GM12892 (cell line): ENCODE measurements at places on chromosomes 3 and 15.
A peak's percentile ranks its signal among the peaks of the same experiment; 100 is the strongest.

DNA sequence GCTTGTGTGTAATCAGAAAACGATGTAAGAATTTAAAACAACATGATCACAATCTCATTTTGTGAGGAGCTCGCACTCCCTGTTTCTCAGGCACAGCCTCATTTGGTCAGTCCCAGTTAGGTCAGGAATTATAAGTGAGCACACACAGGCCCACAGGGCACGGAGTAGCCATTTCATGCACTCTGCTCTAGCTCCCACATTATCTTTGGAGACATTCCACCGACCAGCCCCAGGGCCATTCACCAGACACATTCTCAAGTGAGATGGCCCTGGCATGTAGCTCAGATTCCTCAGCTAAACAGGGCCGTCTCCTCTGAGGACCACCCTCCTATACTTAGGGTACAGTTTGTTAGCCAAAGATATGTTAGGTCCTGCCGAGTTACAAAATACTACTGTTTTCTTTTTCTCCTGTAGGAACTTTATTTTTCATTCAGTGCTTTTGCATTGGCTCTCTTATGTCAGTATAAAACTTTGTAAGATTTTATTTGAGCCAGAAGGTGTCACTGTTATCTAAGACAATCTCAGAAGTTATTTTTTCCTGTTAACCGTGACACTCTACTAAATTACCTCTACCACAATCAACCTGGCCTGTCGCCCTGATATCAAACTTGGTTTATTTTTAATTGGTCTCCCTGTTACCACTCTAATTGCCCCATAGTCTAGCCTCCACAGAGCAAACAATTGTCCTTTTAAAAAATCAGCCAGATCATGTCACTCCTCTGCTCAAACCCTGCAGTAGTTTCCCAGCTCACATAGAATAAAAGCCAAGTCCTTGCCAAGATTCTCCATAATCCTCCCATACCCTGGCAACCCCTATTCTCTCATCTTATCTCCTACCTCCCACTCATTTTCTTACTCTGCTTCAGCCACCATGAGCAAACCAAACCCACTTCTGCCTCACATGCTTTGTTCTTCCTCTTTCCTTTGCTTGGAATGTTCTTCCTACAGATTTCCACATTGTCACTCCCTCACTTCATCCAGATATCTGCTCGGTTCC, 105.7 kb downstream of the PPP2R3A start:
- no peak for DNase-seq

GRCh38 chr15:67957435-67958132, 96.5 kb upstream of the PIAS1 start:
- DNase-seq = no peak

DNA sequence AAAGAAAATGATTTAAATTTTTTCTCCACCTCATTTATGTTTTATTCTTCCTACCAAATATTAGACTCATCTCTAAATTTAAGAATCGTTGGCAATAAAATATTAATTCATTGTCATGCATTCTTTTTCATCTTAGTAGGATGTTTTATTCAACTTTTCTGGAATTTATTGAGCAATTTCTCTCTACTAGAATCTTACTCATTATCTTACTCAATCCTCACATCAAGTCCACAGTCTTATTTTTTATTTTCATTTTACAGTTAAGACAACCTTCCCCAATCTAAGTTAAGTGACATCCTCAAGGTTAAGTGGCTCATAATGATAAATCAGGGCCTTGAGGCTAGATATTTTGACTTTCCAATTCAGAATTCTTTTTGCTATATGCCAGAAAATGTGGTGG, 15.9 kb upstream of the ALDH1A2 start:
- DNase-seq = no peak

DNA sequence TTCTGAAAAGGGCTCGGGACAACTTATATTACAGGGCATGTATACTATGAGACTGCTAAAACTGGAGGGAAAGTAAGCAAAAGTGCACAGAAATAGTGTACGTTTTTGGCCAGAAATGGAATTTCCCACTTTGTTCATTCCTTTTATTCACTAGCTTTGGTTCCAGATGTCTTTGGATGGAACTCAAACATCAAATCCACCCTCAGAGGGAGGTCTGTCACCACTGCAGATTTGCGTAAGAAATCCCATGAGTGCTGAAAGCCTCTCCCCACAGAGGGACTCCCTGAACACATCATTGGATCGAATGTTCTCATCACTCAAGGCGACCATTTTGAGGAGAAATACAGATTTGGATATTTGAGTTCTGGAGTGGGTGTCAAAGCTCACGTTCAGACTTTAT, 71.6 kb downstream of the FEM1B start:
- DNase-seq = no peak

DNA sequence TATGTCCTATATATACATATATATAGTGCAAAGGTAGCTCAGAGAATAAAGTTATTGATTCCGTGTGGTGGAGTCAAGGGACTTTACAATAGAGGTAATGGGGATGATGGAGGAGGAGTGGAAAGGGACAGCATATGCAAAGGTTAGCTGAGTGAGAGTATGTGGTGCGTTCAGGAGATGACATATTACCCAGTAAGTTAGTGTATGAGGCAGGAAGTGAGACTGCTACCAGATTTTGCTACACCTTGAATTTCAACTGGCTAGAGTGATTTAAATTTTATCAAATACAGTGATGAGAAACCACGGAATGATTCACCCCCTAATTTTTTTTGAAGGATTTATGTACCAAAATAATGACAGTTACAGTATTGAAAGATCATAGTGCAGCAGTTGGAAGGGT, 2.8 kb downstream of the ACTL6A start:
- DNase-seq = peak; percentile 8

GRCh38 chr3:57877116-57877515, 121.0 kb downstream of the SLMAP start:
- DNase-seq = no peak

DNA sequence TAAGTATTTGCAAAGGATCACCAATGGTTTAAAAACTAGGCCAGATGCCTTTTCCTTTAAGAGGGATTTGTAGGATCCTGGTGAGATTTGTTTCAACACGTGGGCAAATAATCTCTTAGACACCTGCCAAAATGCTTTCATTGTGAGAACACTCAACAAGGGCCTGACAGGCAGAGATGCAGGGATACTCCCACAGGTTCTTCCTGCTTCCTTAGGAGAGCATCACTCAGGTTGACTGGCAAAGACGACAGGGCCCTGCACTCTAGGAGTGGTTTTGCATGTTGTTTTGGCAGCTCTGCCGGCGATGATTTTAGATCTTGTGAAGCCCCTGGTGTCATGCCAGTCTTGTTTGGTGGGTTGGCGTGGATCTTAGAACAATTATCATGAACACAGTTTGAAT, 184.5 kb downstream of the NR1D2 start:
- DNase-seq = no peak

- DNase-seq = no peak
Measured at GRCh38 chr3:106582151-106582550, 713.3 kb upstream of the CBLB start.

GRCh38 chr3:179452176-179452564, 900 bp upstream of the GNB4 start:
- DNase-seq = no peak

DNA sequence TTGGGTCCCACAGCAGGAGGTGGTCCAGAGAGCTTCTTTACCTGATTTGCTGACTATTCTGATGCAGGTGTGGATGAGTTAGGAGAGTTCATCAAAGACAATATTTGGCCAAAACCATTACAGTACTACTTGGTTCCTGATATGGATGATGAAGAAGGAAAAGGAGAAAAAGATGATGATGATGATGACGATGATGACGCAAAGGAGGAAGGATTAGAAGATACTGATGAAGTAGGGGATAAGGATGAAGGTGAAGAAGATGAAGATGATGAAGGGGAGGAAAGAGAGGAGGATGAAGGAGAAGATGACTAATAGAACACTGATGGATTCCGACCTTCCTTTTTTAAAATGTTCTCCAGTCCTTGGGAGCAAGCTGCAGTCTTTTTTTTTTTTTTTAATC, 148.7 kb downstream of the GBE1 start:
- DNase-seq = no peak

GRCh38 chr3:179067839-179068238, 3.8 kb downstream of the ZMAT3 start:
- DNase-seq = no peak

GRCh38 chr15:27059610-27060202, 88.7 kb downstream of the GABRG3 start:
- DNase-seq = no peak

GRCh38 chr15:55827204-55827603, 84.3 kb upstream of the PRTG start:
- DNase-seq = no peak

- no peak for DNase-seq
Measured at GRCh38 chr3:149792452-149793270, at the start of gene ANKUB1. ANKUB1 (minus strand) TSS chr3:149792554; CDS start chr3:149792366, 188 bp downstream.

DNA sequence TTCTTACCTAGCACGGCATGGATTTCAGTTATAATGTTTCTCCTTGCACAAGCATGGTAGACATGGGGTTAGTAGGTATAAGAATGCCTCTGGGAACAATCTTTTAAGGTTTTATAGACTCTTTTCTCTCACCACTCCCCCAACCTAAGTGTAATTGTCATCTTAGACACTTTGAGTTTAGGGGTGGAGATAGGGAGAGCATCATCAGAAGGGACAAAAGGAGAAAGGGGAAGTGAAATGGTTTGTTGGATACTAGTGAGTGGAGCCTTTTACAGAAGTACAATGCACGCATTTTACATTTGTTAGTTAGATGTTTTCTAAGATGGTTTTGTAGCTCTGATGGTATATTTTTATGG, 189.2 kb downstream of the TP63 start:
- no peak for DNase-seq

GRCh38 chr3:105730801-105731354, 137.9 kb downstream of the CBLB start:
- DNase-seq = no peak

DNA sequence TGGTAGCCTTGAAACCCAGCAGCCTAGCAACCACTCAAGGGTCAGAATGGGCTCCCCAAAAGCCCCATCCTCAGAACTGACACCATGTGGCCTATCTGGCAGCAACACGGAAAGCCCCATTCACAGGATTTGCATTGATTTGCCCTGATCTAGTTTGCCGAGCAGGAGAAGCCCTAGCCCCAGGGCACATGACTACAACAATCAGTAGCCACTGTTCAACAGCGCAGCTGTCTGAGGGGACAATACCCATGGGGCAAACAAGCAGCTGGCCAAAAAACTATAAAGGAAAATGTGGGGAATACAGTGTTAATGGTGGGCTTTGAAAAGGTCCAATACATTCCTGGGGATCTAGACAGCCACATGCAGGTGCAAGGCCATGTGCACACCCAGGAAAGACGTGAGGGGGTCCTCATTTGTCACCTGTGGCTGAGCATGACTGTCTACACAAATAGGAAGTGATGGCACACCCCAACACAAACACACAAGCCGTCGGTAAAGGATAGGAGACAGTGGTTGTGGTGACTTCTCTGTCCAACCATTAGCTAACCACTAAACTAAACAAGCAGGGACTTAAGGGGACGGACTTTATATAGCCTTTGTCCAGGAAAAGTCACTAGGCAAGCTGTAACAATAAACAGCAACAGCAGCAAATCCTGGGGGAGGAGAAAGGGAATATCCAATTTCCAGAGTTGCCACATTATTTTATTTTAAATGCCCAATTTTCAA, 113.7 kb downstream of the LRIG1 start:
- DNase-seq = no peak

- DNase-seq = no peak
Measured at GRCh38 chr3:71345429-71346040, 238.0 kb downstream of the FOXP1 start.

DNA sequence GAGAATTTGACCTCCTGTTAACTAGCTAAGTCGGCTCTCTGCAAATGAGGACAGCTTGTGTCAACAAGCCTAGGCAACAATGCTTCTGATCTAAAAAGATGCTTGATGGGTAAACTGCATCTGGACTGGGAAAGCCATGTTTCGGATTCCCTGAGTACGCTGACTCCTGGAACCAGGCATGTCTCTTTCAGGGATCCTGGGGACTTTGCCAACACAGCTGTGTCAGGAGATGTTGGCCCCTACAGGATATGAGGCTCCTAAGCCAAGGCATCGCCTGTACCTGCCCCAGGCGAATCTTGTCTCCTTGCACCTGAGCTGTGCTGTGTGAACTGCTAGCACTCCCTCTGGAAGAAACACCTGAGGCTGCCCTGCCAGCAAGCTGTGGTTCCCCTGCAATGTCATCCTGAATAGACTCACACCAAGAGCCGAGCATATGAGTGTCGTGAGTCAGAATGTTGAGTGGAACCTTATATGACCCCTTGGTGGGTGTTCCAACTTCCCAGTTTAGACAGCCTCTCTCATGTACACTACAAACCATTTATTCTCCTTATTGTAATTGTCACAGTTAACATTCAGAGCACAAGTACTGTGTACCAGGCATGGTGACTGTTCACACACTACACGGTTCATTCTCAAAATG, 17.0 kb downstream of the EOGT start:
- DNase-seq = no peak

- no peak for DNase-seq
Measured at GRCh38 chr3:26381411-26381810, 241.2 kb upstream of the LRRC3B start.

DNA sequence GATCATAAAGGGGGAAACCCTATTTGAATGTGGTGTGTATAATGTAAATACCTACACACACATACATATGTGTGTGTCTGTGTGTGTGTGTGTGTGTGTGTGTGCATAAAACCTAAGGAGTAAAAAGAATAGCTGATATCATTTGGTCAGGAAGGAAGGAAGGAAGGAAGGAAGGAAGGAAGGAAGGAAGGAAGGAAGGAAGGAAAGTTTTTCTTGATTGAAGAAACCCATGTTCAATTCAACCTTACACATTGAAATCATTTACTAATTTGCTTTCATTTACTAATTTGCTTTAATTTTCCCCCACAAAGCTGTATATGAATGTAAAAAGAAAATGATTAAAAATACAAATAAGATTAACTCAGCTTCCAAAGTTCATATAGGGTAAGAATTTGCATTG, 386.6 kb downstream of the ROBO2 start:
- DNase-seq = no peak

GRCh38 chr15:30979457-30979856, 12.0 kb downstream of the MTMR10 start:
- DNase-seq = no peak

DNA sequence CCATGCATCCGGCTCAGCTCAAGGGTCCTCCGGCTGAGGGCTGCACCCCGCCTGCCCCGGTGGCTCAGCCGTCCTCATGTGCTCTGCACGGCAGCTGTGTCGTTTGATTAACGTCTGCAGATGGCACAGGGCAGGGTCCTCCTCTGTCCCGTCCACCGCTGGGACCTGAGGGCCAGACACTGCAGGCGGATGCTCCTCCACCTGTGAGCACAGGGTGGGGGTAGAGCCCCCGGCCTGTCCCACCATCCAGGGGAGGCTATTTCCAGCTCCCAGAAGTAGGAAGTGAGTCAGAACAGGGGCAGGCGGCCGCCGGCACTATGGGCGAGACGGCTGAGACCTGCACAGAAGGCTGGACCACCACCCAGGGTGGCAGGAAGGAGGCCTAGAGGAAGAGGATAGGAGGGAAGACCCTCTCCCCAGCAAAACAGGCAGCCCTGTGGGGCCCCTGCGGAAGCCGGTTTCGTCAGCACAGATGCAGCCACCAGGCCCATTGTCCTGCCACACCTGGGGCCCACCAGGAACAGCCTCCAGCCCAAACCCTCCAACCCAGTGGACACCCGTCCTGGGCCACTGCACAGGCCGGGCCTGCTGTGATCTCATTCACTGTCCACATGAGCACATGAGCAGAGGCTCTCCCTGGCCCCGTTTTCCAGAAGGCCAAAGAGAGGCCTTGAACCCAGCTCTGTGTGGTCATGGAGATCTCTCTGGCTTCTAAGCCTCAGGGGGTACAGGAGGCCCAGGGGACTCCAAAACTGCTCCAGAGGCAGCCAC, 12.6 kb upstream of the PLXND1 start:
- no peak for DNase-seq
